Stimulated activated CD4-positive, alpha-beta T cell treated with anti-CD3 and anti-CD28 coated beads, Interleukin-1b, Interleukin-23, amount 100 ng/mL, for 1 hour (primary cell): ENCODE measurements at places on chromosomes 4 and X.
A peak's percentile ranks its signal among the peaks of the same experiment; 100 is the strongest.

DNA sequence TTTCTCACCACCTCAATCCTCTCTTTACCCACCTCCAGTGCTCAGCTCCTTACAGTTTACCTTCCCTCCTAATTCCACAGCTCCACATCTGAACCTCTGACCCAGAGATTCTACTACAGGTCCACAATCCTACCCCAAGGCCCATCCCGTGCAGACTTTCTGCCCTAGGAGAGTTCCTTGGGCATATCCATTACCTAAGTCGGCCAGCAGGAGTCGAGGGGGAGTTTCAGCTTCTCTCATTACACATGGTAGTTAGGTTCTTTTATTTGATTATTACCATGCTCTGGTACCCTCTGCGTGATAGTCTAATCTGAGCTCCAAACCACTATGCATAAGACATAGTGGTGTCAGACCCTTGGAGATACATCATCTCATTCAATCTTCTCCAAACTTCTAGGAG lies 117.9 kb downstream of the SH3RF1 start:
- no peak for DNase-seq

DNA sequence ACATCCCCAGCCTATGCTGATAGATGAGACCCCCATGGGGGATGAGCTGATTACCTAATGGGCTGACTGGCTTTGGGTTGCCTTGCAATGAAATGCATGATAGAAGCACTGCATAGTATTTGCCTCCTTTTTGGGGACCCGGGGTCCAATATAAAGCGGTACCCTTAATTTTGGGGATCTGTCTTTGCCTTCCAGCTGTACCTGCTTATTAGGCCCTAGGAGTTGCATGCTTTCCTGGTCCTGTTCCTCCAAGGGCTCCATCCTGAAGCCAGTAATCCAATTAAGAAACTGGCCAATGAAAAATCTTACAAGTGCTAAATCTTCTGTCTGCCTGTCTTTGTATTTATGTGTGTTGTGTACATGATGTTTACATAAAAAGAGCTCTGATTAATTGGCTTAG lies 791.6 kb downstream of the TRIML1 start:
- no peak for DNase-seq

- DNase-seq, result no peak
These were observed 333.2 kb upstream of the ATOH1 start for GRCh38 chr4:93495346-93495745.

DNA sequence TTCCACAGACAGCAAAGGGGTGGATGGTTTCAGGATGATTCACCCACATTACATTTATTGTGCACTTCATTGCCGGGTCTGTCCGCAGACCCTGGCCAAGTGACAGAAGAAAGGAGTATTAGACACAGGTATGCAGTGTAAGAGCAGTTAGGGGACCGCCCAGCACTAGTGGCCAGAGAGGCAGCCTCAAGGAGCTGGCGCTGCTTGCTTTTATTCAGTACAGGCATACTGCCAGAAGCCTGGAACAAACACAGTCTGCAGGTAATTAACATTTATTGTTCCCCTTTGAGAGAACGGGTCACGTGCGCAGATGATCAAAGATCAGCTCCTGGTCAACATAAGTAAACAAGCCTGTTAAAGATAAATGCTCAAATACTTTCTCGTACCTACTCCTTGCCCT lies 1639.0 kb upstream of the IGFBP7 start:
- DNase-seq, result no peak

DNA sequence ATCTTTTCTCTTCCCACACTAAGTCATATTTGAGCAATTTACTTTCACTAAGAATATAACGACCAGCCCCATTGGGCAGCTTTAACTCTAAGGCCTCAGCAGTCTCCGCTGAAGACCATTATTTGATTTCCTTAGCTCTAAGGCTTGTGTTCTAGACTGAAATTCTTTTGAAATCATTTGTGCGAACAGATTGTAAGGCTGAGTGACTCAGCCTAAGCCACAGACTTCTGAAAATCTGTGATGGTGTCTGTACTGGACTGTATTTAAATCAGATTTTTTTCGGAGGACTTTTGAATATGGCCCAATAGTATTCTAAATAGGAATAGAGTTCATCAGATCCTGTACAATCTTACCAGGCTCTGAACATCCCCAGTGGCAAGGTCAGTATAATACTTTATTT lies 150.3 kb upstream of the TECRL start:
- no peak for DNase-seq

DNA sequence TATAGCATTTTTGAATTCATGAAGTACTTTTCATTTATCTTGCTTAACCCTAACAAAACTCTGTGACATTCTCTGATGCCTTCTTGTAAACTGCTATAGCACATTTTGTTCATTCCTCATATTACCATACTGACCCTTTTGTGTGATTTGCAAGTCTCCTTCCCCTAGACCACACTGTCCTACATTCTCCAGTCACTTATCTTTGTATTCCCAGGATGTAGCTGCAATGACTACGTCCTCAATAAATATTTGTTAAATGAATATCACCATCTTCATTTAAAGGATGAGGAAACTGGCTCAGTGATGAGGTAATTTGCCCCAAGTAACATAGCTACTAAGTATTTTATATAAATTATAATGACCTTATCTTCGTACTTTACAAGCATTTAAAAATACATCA lies 11.9 kb downstream of the HUWE1 start:
- DNase-seq, result no peak

DNA sequence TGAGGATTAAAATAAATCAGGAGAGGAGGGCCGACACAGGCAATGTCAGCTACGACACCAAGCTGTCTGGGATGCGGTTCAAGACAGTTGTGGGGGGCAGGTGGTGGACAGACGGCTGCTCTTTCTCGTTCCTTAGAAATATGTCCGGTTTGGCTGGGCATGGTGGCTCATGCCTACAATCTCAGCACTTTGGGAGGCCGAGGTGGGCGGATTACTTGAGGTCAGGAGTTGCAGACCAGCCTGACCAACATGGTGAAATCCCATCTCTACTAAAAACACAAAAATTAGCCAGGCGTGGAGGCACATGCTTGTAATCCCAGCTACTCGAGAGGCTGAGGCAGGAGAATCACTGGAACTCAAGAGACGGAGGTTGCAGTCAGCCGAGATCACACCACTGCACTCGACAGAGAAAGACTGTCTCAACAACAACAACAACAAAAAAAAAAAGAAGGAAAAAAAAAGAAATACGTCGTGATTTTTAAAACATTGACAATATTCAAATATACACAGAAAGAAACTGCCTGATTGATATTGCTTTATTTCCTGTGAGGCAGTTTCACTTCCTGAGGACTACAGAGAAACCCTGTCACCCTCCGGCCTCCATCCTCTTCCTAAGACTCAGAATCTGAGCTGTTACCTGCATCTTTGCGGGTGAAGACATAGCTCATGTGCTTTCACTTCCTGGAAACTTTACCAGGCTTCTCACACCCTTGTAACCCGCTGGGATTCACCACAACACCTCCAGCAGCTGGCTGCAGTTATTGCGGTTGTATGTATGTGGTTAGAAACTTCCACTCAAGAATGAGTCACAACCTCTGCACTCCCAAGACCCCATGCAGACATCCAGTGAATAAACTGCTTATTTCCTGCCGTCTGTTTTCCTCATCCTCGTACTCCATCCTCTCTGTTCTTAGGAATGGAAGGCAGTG lies 63.8 kb upstream of the STS start:
- peak; percentile 2 for DNase-seq

DNA sequence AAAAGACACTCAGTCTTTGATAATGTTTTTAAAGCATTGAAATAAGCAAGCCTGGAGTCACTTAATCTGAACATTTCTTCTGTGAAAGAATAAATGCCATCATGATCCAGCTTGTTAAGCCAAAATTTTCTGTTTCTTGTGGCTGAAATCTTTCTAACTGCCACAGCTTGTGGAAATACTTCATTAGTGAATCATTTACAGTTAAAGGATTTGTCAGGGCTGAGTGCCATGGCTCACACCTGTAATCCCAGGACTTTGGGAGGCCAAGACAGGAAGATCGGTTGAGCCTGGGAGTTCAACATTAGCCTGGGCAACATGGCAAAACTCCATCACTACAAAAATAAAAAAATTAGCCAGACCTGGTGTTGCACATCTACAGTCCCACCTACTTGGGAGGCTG lies 93.3 kb upstream of the PDE5A start:
- no peak for DNase-seq

DNA sequence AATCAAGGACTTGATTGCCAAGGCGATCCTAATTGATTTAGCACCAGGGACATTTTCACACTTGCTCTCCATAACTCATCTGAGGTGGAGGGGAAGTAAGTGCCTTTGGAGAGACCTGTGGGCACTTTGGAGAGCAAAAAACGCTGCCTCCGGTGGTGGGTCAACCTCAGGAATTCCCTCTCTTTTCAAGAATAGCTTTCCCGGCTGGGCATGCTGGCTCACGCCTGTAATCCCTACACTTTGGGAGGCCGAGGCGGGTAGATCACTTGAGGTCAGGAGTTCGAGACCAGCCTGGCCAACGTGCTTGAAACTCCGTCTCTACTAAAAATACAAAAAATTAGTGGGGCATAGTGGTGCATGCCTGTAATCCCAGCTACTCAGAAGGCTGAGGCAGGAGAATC lies 49.2 kb downstream of the PRPS1 start:
- DNase-seq, result no peak

GRCh38 chr4:120018786-120019185 lies 47.9 kb downstream of the MAD2L1 start:
- no peak for DNase-seq

- DNase-seq, result no peak
These were observed 50.1 kb downstream of the CENPVL3 start for GRCh38 chrX:51568586-51568985.

DNA sequence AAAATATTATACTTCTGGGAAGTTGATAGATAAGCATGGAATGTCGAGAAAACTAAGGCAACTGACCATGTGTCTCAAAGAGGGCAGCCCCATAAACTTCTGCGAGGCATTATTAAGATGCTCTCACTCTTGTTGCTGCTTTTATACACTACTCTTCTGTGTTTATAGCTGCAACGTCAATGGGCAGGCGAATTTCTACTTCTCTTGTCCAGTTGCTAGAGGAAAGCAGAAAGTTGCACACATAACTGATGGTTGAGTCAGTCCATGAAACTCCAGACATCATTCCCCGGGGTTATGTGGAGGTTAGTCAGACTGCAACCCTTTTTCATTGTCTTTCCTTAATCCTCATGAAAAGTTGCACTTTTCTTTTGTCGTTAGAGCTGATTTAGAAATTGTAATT lies 39.8 kb downstream of the VCX3B start:
- no peak for DNase-seq

DNA sequence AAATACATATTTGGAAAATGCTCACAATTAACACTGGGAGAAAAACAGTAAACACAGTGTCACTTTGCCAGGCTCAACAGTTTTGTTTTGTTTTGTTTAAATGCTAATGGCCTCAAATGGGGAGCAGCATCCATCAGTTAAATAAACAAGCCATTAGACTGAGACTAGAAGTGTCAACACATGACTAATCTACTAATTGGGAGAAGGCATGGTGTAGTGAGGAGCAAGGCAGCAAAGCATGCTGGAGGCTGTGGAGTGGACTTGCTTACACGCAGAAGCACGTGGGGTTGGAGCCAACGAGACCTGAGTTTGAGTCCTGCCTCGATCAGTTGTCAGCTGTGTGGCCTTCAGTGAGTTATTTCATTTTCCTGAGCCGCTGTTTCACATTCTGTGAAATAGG lies 29.0 kb downstream of the UTP14A start:
- DNase-seq, result no peak

GRCh38 chr4:89807441-89808140 lies 29.4 kb downstream of the SNCA start:
- DNase-seq, result no peak

DNA sequence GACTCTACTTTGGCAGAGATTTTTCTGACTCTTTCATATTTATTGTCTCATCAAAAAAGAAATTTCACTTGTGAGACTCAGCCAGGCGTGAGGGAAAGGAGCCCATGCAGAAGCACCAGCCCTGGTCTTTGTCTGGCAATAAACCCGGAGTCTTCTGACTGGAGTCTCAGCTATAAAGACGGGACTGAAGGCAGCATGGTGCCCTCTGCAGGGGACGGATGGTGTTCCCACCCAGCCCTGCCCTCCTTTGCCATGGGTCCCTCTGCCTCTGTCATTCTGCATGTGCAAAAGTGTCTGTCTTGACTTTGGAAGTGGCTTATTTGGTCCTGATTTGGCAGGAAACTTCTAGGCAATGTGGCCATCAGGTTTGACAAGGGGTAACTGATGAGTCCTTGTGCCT lies 14.2 kb downstream of the ZNF185 start:
- DNase-seq, result no peak

- no peak for DNase-seq
These were observed 97.9 kb upstream of the PDHA1 start for GRCh38 chrX:19245711-19246269.

DNA sequence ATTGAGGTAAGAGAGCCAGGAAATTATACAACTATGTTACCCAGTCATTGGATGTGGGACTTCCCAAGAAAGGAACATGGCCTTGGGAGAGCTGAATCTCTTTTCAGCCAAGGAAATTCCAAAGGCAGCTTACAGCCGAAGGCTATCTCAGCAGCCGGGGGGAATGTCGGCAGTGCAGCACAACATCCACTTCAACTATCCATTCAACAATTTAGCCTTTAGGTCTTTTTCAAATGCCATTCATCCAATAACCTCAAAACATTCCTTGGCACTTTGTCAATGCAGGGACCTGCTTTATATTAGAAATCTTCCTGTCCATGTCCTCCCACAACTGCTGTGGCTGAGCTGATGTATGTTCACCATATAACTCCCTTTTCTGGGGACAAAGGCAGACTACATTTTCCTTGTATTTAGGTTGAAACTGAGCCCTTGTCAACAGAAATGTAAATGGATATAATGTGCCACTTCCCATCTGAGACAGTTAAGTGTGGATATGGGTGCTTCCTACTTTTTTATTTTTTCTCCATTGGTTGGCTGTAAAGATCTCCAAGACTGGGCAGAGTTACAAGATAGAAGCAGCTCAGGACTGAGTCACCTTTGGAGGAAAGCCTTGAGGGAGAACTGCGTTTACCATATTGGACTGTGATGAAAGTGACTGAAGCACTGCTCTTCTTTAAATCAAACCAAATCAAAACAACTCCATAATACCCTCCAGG lies 94.8 kb downstream of the GPRIN3 start:
- DNase-seq, result no peak

DNA sequence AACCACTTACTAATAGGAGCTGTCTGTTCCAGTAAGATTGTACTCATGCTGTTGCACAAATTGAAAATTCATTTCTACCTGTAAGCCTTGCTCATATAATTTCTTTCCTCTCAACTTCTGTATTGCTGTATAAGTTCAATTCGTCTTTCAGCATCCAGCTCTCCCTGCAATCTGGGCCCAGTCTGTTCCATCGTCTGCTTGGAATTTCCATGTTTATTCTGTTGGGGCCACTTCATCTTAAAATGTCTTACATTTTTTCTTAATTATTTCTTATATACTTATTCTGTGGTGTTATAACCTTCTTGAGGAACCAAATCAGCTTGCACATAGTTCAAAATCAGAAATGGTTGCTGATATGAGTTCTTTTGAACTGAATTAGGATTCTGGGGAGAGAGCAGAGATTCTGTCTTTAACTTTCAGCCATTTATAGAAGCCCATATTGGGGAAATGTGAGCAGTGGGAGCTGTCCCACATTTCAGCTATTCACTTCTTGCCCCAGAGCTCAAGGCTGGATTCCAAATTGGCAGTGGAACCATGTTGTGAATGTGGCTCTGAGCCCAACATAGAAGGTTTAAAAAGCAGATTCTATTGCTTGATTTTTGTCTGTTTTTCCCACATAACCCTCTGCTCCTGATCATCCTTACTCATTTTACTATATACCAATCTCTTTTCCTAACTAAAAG lies 291.9 kb downstream of the BMPR1B start:
- DNase-seq, result no peak

GRCh38 chr4:92519727-92520126 lies 216.0 kb downstream of the GRID2 start:
- DNase-seq, result no peak
